ENCODE measurements at places on chromosomes 12 and 14. TPM values are rescaled to one million over a fixed set of nuclear protein-coding genes. Genes with fewer than 3 reads are reported as not detected.
A peak's percentile ranks its signal among the peaks of the same experiment; 100 is the strongest.

- no peak for DNase-seq
Measured at GRCh38 chr12:131943389-131943788, 6.4 kb upstream of the EP400 start.

PHETA1 gene
- 16.6 TPM for total RNA-seq

- DNase-seq: no peak
Measured at GRCh38 chr12:102052192-102053061, 9.4 kb downstream of the WASHC3 start.

DNA sequence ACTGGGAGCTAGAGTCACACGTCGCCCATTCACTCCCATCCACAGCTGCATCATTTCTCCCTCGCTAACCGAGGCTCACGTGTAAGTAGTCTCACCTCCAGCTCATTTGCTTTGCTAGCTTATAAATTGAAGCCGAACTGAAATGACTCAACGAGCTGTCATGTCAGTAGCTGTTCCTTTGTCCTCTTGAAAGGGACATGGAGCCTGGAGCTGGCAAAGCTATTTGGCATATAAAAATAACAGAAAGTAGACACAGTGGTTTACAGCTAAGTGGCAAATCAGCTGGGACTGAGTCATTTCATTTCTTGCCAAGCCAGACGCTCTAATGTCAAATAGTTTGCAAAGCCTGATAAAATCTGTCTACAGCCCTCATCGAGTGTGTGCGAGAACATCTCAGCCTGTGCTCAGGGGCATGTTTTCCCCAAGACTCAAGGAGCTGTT is 114.4 kb upstream of the TMEM233 start:
- DNase-seq: peak; percentile 5

DNA sequence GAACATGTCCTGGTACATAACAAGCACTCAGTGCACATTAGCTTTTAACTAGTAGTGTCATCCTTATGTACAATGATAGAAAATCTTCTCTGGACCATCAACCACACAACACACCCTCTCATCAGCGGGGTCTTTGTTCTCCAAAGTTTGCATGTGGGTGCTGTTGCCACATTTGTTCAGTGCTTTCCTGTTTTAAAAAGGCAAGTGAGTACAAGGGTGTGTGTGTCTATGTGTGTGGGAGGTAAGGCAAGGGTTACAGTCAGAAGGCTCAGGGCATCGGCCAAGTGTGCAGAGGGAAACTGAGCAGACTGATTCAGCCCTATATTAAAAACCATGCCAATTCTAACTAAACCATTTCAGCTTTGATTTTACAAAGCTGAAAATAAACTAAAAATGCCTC is 17.9 kb downstream of the KRT76 start:
- DNase-seq: no peak

DNA sequence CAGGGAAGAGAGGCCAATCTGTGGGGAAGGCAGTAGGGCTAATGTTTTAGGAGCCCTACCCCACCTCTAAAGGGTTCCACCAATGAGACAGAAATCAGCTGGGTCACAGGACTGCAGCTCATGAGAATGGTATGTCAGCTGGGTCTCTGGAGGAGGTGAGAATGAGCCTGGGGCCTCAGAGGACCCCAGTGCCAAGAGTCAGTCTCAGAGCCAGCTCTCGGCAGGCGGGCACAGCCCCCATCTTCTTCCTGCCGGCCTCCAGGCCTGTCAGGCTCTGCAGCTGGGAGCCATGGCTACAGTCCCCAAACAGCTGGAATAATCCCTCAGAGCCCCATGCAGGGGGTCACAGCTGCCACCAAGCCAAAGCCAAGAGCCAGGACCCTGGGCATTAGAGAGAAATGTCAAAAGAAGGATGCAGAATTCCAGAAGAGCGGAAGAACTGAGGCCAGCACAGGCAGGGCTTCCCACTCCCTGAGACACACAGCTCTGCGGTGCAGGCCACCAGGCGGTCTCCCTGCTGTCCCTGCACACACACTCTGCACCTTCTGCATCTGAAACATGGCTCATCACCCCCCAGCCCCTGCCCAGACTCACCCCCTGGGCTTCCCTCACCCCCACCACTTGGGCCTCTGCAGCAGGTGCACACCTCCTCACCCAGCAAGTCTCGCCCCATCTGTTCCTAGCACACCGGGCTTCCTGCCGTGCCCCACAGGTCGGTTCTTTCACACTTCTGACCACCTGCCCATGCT is 26.0 kb downstream of the ITPK1 start:
- DNase-seq: no peak

SAMD15 gene
- 1.9 TPM for total RNA-seq

- peak; percentile 93 for DNase-seq
Measured at GRCh38 chr12:124512667-124513296, 54.6 kb downstream of the NCOR2 start.

DNA sequence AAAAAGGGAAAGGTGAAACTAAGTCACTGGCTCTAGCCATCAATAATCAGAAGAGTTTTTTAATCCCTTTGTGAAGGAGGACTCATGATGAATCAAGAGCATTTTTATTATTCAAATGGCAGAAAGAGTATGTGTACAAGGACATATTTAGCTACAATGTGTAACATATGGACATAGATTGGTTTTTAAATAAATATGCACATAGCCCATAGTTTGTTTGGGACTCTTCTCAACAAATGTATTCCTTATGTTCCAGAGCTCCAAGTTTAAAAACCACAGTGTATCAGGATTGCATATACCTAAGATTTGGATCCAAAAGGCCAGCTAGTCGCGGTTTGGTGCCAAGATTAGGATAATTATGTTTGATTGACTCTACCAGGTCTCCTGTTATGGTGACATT is 104.2 kb downstream of the C12orf50 start:
- no peak for DNase-seq

EXOC3L4 gene
- total RNA-seq: 3.7 TPM

GRCh38 chr14:32012062-32012461 is 65.0 kb upstream of the ARHGAP5 start:
- DNase-seq: no peak

DNA sequence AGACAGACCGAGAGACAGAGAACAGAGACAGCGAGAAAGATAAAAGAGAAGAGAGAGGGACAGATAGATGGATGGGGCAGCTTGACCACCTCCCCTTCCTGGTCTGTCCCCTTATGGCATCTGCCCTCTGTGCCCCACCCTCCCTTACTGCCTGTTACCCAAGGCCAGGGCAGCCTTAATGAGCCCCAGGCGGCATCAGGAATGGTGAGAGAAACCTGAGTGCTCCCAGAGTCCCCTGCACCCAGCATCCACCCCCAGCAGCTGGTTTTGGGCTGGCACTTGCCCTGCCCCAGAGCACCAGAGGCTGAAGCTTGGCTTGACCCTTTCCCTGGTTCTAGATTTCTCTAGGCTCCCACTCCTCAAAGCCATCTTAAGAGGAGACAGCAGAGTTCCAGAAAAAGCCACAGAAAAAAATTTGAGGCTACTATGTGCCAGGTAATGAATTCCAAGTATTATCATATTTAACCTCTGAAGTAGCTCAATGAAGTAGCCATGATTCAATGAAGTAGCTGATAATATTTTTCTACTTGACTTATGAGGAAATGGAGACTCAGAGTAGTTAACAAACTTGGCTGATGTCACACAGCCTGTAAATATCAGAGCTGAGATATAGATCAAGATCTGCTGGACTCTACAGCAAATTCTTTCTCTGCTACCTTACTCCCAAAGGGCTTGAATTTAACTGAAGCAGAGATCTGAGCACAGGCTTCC is 2.0 kb upstream of the ZNF385A start:
- DNase-seq: no peak

P2RX7 gene
- total RNA-seq: 3.8 TPM

GRCh38 chr12:94872971-94873733 is 130.3 kb downstream of the NDUFA12 start:
- no peak for DNase-seq

DNA sequence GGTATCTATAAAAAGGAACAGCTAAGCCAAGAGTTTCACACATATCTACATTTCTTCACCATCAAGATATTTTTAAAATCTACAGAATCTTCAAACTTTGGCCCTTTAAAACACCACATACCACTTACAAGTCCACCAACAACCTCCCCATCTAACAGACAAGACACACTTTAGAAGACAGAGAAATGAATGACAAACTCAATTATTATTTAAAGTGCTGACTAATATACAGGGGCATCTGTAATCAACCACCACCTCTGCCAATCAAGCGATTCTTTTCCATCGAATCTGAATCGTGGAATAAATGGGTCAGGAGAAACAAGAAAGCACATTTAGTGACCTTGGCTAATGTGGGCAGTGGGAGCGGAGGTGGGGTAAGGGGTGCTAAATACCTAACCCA is 7.7 kb downstream of the SETD3 start:
- DNase-seq: no peak

DNA sequence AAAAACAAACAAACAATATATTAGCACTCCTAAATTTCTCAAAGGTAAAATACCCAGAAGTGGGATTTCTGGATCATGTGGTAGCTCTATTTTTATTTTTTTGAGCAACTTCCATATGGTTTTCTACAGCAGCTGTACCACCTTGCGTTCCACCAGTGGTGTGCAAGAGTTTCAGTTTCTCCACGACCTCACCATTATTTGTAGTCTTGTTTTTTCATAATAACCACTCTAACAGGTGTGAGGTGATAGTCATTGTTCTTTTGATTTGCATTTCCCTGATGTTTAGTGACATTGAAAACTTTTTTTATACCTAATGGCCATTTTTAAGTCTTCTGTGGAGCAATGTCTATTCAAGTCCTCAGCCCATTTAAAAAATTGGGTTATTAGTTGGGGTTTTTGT is 127.3 kb upstream of the SLC38A2 start:
- no peak for DNase-seq

GRCh38 chr12:94240171-94240570 is 91.8 kb downstream of the PLXNC1 start:
- no peak for DNase-seq

AKAP3 gene
- total RNA-seq: 0.14 TPM

- peak; percentile 69 for DNase-seq
Measured at GRCh38 chr12:32896432-32897280, at the start of gene PKP2. Gene PKP2, minus strand, starts transcription at chr12:32896777. Its CDS starts 46 bp downstream, at chr12:32896731.

DNA sequence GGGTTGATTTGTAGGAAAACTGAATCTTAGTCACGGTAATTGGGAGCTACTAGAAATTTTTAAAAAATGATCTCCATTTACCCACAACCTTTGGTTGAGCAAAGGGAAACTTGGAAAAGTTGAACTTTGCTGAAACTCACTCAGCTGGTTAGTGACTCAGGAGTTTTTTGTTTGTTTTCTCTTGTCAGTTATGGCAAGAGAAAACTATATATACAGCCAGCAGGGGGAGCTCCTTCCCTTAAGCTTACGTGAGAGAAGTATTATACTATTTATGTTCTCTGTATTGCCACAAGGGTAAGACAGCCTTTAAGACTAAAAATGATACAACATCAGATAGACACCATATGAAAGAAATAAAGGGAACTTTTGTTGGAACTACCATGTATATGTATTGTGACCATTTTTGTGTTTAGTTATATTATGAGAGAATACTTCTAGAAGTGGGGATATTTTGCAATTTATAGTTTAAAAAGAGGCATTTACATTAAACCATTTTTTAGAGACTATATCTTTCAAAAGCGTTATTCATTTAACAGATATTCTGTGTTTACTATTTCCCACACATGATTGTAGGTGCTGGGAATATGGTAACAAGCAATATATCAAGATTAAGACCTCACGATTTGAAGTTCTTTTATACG is 28.1 kb upstream of the TBC1D30 start:
- DNase-seq: peak; percentile 86

CLEC7A gene
- not detected for total RNA-seq

DNA sequence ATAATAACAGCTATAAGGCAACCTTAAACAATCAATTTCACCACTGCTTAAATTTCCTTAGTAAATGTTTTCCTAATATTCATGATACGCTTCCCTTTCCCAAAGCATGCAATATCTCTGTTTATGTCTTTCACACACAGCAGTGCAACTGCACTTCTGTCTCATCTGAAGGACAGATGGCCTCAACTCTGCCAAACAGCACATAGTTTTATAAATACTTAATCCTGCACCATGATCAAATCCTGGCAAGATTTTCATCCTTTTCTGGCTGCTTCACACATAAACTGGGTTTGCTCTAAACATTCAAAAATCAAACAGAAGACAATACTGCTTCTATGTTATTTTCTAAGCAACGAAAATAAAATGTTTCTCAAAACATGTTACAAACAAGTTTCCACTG is 266.3 kb downstream of the ITPR2 start:
- DNase-seq: no peak

DNA sequence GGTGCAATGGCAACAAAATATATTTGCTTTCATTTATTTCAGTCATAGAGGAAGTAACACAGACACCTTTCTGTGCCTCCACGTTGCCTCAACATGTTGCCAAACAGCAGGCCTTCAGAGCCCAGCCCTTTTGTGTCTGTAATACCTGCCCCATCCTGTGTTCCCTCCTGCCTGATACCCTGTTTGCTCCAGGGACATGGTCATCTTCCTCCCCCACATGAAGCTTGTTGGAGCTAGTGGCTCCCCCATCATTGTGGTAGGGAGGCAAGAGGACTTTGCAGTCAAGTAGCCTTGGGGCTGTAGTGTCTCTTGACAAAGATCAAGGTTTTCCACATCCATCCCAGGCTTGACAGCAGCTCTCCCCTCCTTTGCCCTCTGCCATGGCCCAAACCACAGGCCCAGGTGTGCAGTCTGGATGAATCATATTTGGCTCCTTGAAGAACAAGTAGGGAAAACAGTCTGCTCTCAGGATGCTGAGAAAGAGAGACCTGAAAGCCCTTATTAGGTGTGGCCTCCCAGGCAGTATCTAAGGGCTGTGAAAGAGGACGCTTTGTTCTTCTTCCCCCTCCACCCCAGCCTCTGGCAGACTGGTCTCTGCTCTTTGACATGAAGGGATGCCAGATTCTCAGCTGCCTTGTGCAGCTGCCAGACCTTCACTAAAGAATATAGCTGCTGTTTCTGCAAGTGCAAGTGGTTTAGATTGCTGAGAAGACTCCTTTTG is 329.0 kb downstream of the C12orf75 start:
- DNase-seq: peak; percentile 32

APAF1 gene
- total RNA-seq: 16.3 TPM

DNA sequence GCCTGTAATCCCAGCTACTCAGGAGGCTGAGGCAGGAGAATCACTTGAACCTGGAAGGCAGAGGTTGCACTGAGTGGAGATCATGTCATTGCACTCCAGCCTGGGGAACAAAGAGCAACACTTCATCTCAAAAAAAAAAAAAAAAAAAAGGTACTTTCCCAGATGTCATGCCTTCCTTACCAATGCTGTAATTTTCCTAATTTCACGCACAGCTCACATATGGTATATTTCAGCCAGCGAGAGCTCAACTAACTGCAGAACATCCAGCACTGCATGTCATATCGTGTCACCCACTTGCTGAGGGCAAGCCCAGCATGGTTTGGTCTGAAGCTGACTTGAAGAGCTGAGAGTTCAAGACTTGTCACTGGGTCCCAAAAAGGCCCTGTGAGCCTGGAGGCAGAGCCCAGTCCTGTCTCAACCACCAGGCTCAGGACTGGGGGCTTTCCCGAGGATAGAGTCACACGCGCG is 29.0 kb downstream of the NFKBIA start:
- DNase-seq: no peak

DNA sequence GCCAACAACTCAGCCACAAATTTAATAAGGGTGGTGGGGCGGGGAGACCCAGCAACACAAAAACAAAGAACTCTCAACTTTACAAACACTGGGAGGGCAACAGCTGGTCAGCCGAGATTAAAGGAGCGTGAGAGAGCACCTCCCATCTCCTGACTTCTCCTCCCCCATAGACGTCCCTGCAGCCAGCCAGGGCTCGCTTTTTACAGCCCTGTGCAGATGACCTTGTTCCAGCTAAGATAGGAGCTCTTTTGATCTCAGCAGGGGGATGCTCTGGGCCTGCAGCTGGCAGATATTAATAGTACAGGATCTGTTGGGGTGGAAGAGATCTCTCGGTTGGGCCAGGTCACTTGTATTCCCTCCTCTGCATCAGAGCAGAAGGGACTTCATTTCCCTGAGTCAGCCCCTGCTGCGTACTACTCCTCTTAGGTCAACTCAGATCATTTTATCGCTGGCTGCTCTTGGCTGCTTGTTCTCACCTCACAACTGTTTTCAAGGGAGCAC is 475.8 kb downstream of the RAD51B start:
- peak; percentile 13 for DNase-seq
